ENCODE measurements at places on chromosomes 5 and 9.

- no peak for DNase-seq
Observed at GRCh38 chr5:17761326-17761725, 127.1 kb downstream of the TAF11L14 start.

- no peak for DNase-seq
Observed at GRCh38 chr5:91077623-91078022, 305.5 kb downstream of the ARRDC3 start.

GRCh38 chr5:155004138-155004744 lies 9.3 kb upstream of the KIF4B start:
- DNase-seq, result no peak

GRCh38 chr5:123950701-123951581 lies 439.0 kb downstream of the CSNK1G3 start:
- DNase-seq, result no peak

- peak; percentile 43 for DNase-seq
Observed at GRCh38 chr5:21919414-21920022, 933.6 kb downstream of the CDH12 start.

GRCh38 chr9:83220730-83221129 lies 157.8 kb upstream of the RASEF start:
- DNase-seq, result no peak

DNA sequence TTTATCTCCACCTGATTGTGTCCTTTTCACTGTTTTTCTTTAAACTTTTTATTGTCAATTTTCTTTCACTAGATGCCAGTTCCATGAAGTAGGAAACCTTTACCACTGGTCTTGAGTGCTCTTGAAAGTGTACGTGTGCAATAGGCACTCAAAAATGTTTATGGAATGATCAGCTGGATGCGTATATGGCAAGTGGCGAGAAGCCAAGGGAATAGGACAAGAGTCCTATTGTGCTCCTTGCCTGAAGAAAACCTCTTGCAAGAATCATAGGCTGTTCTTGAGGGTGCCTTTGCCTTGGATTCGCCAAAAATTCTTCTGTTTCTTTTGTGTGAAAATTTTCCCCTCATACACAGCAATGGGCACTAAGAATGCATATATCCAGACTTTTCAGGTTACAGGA lies 97.7 kb downstream of the GHR start:
- no peak for DNase-seq

GRCh38 chr5:109903061-109903460 lies 213.3 kb downstream of the MAN2A1 start:
- no peak for DNase-seq

- no peak for DNase-seq
Observed at GRCh38 chr5:58224661-58225060, 235.2 kb downstream of the PLK2 start.

DNA sequence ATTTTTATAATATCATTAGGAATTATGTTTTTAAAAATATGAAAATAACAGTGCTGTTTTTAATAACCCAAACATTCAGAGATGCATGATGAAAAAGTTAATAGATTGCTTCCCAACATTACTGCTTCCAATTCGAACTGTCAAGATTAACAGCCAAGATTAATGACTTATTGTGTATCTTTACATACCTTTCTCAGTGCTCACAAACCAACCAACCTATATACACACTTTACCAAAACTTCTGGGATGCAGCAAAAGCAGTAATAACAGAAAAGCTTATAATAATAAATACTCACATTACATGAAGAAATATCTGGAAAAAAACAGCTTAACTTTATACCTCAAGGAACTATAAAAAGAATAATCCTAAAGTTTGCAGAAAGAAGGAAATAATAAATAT lies 82.1 kb downstream of the TMEM232 start:
- DNase-seq, result no peak

All from NCI-H1048 (cell line).